ENCODE measurements at places on chromosomes 1 and 21.

GRCh38 chr1:206979379-206980043 is 9.3 kb upstream of the FCAMR start:
- peak; percentile 13 for DNase-seq

DNA sequence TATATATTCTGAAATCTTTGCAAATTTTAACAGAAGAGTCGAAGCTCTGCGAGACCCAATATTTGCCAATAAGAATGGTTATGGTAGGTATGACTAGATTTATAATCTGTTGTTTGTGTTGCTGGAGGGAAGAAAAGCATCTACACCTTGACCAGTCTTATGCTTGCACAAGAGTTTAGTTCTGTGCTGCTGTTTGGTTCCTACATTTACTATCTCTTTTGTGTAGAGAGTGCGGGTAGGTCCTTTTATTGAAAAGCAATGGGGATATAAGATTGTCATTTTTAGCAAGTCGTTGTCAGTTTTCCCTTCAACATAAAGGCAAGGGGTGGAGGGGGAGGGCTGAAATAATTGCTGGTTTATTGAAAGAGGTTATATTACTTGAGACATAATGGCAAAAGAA is 396 bp downstream of the ELAVL4 start:
- DNase-seq, result no peak

DNA sequence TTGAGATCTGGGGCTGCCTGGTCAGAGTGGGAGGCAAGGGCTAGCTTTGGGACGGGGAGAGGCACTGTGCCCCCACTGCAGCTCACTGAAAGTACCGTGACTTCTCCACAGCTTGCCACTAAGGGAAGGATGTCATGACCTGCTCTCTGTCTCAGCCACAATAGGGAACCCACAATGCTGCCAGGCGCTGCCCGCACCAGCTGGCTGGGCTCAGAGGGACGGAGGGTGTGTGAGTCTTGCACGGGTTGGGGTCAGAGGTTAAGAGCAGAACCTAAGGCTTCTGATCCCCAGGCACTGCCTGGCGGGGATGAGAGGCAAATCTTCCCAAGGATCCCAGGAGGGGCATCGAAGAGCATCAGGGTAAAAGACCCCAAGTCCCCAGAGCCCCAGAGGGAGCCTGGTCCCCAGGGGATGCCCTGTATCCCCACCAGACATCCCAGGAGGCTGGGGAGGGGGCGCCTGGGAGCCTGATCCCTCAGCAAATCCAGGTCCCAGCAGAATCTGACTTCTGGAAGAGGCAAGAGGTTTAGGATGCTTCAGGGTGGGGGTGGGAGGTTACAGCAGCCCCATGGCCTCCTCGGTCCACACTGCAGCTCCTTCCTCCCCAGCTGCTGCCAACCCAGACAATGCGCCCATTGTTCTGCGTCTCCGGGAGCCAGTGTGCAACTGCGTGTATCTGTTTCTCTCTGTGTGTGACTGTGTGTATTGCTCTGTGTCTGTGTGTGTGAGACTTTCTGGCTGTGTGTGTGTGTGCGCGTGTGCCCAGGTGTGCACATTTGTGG is 2.0 kb upstream of the MARCKSL1 start:
- DNase-seq, result no peak

- DNase-seq, result peak; percentile 35
Observed at GRCh38 chr1:9041116-9041779, 15.0 kb upstream of the SLC2A7 start.

DNA sequence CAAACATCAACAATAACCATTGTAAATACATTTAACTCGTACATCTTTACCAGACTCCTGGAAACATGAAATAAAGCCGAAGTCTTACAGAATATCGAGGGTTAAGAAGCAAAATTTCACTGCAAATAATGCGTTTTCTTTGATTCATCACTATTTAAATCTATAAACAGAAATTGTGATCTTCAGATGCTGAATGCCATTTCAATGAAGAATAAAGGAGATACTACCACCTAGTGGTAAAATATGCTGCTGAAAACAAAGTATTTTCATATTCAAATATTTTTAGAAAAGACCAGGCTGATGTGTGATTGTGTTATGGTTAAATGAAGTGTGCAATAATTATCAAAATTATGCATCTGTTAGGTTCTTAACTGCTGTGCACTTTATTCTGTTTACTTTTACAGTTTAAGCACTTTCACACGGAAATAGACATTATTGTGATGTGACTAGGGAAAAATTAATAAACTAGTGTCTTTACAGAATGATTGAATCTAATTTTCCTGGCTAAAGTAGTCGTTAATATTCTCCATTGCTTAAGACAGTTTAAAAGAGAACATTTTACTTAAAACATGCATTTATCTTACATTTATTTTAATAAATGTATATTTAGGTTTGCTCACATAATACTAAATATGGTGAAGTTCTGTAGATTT is 1093.1 kb downstream of the MRPL39 start:
- DNase-seq, result no peak

- no peak for DNase-seq
Observed at GRCh38 chr21:22842875-22843274, 1844.7 kb downstream of the NCAM2 start.

GRCh38 chr1:6185635-6186382 is 5.7 kb upstream of the CHD5 start:
- DNase-seq, result peak; percentile 54

DNA sequence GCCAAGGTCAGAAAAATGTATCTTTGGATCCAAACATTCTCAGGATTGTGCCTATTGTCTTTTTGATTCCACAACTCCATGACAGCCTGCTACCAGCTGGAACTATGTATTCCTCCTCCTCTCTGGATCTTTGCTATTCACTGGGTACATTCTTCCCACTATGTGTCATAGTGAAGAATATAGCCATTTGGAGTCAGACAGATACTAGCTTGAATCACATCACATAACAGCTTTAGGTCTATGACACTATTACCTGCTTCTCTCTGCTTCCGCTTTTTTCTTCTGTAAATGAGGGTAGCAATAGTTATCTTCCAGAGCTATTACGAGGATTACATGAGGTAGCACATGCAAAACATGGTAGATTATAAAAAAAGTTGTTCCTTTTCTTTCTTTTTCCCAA is 5.4 kb upstream of the EXO1 start:
- DNase-seq, result no peak

- no peak for DNase-seq
Observed at GRCh38 chr21:46326110-46326703, 2.3 kb downstream of the PCNT start.

DNA sequence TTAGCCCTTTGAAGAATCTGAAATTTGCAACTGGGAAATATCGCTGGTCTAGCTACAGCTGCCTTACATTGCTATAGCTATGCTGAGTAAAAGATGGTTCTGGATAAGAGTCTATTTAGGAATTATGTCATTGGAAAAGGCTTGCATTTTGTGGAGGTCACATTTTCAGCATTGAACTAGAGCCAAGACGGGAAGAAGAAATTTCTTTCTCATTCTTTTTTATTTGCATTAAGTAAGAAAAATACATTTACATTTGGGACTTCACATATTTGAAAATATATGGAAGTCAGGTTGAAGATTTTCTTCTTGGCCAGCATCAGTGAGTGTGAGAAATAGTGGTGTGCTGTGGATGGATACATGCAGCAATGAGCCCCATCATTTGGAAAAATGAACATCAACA is 291.6 kb downstream of the PTBP2 start:
- DNase-seq, result no peak

Data from OCI-LY7 (cell line).